ENCODE measurements at places on chromosomes 1 and 21. TPM values are rescaled to one million over a fixed set of nuclear protein-coding genes. Genes with fewer than 3 reads are reported as not detected.

GRCh38 chr1:169113613-169114119 lies 7.2 kb downstream of the ATP1B1 start:
- no peak for DNase-seq

DNA sequence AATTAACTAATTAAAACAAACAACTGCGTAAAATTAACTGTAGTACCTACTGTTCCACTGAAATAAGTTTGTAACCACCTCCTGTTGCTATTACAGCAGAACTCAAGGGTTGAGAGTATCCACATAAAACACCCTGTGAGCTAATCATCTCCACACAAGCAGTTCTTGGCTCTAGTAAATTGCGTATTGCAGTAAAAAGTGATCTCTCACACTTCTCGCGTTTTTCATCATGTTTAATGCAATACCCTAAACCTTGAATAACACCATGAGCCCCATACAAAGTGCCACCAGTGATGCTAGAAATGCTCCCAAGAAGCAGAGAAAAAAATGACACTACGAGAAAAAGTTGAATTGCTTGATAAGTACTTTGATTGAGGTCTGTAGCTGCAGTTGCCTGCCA lies 29.3 kb upstream of the CEP350 start:
- DNase-seq: no peak

- DNase-seq: no peak
Observed at GRCh38 chr1:18637962-18638834, 7.6 kb downstream of the PAX7 start.

DNA sequence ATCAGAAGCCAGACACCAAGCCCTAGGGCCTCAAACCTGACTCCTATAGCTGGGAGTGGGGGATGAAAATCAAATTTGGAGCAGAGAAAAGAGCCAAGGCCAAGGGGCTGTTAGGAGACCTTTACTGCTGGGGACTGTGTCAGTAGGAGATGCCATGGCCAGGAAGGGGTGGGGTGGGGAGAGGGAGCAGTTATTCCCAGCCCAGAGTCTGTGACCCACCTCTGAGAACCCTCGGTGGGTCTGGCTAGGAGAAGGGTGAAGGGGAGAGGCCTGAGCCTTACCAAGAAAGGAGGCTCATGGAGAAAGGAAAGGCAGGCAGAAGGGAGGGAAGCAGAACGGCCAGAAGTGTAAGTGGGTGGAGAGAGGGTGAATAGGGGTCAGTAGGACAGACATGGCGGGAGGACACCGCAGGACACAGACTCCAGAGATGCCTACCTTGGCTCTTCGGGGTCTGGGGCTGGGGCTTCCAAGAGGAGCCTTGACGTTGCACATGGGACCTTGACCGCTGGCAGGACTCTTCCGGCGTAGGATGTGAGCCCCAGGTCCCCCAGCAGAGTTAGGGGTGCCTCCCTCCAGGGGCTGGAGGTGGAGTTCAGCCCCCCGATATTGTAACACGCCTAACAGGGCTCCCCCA lies 1.2 kb downstream of the ADAMTS4 start:
- no peak for DNase-seq

DTL gene
- 0.41 TPM for total RNA-seq

- no peak for DNase-seq
Observed at GRCh38 chr1:226195144-226195543, 8.6 kb upstream of the ACBD3 start.

C1QTNF12 gene
- 5.7 TPM for total RNA-seq

GRCh38 chr1:153697191-153698019 lies 18.9 kb downstream of the NPR1 start:
- peak; percentile 82 for DNase-seq

DNA sequence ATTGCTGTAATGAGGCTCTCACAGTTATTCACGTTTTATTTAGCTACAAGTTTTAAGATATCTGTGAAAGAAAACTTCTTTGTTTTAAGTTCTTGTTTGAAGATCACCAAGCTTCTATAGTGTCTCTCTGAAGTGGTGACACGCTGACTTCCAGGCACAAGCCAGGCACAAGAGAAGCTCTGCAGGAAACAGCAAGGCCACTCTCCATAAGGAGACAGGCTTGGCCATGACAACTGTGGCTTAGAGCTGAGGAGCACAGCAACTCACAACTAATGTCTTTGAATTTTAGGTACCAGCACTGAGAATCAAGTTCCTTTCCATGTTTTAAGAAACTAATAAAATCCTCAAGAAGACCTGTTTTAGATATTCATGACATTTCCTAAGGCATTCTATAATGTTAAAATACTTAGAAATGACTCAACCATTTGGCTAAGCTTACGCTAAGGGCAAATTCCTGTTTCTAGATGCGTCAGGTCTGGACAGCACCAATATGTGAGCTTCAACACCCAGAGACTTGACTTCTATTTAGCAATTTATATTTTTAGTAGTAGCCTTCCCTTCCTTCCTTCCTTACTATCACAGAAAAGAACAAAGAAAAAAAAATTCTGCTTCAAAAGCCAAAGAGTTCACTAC lies 40.2 kb downstream of the APP start:
- no peak for DNase-seq

- DNase-seq: peak; percentile 73
Observed at GRCh38 chr1:46643368-46643775, 24.8 kb downstream of the ATPAF1 start.

GRCh38 chr1:203239081-203239480 lies 9.6 kb upstream of the CHIT1 start:
- no peak for DNase-seq

- no peak for DNase-seq
Observed at GRCh38 chr1:5274527-5274926, 620.1 kb downstream of the AJAP1 start.

- no peak for DNase-seq
Observed at GRCh38 chr1:15771836-15772515, 13.4 kb downstream of the FBLIM1 start.

INAVA gene
- 0.33 TPM for total RNA-seq

PUSL1 gene
- 24.0 TPM for total RNA-seq

DNA sequence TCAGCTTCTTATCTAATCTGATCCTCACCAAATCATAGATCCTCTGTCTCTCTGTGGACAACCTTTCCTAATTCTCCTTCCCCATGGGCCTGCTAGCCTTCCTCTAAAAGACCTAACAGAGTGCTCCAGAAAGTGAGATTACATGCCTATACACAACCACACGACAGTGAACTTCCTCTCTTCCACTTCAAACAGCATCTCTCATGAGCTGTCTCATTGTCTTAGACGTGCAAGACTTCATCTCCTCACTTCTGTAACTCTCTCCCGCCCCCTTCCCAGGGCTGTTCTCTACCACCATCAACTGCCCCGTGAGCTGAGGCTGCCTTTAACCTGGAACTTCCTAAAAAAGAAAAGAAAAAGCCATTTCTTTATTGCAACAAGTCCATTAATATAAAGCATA lies 14.1 kb upstream of the A3GALT2 start:
- no peak for DNase-seq

AZIN2 gene
- 1.5 TPM for total RNA-seq

- DNase-seq: peak; percentile 4
Observed at GRCh38 chr1:24277420-24278169, 41.6 kb upstream of the GRHL3 start.

DNA sequence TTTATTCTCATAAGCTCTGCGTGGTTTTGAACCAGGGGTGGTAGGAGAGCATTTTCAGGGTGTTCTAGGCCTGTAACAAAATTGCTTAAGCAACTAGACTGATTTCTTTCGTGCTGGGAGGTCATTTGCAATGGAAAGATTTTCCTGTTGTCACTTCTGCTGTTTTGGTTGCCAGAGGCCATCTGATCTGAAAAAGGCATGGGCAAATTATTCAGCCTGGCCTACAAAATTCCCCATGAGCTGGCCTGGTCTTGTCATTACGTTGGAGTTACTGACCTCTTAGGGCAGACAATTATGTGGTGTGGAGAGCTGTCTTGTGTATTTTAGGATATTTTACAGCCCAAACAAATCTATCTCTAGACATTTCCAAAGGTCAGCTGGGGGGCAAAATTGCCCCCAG lies 444.4 kb upstream of the DAB1 start:
- no peak for DNase-seq

C1orf115 gene
- 8.6 TPM for total RNA-seq

DNA sequence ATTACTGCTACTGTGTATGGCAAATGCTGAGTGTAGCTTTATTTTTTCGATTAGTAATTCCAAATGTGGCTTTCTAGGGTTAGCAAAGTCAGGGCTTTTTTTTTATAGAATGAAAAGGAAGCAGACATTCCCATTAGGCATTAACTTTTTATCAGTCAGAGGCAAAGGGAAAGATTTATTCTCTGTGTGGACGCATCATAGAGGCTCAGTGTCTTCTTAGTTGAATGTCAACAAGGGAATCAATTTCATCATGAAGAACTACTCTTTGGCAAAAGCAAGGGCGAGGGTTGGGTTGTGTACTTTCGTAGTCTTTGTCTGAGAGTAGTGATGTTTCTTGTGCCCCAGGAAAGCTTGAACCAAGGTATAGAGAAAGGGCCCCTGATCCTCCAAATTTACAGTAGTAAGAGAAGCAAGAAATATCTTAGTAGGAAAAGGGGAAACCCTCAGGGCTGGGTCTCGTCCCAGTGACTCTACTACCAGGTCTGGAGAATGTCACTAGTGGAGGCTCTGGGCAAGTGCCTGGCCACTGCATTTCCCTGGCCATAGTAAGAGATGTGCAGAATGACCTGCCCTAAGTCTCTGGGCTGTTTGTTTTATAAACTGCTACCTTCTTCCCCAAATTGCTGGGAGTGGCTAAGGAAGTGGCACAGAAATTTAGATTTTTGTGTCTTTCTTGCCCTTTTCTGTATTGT lies 30.0 kb upstream of the MACF1 start:
- no peak for DNase-seq

- peak; percentile 80 for DNase-seq
Observed at GRCh38 chr1:66533804-66534740, at the start of gene SGIP1. Gene SGIP1, plus strand, starts transcription at chr1:66534153. Its CDS starts 206 bp downstream, at chr1:66534359.

DNA sequence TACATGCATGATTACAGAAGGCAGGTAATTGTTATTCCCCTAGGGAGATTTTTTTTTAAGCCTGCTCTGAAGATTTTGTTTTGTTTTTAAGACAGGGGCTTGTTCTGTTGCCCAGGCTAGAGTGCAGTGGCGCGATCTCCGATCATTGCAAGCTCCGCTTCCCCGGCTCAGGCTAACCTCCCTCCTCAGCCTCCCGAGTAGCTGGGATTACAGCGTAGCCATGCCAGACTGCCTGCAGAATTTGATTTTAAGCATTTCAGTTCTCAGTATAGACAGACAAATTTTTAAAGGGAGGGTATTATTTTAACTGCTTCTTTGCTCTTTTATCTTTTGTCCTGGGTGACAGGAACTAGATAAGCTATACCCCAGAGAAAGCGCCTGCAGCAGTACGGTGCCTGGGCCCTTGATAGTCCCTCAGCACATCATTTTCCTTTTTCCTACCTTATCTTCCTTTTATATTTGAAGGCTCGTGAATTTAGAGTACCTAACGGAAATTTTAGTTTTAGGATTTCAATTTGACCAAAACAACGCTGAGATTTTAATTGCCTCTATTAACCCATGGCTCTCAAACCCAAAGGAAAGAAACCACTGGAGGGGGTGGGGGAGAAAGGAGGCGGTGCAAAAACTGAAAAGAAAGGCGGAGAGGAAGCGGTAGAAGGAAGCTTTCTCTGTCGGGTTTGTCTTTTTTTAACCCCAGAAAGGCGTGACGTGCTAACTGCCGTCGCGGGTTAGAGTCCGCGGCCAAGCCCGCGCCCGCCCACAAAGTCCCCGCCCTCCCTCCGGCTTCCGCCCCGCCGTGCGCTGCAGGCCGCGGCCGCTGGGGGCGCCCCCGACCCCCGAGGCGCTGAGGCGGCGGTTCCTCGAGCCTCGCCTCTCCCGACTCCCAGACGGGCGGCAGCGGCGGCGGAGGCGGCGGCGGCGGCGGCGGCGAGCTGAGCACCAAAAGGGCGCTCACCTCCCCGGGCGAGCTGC lies at the start of gene EEIG2:
Gene EEIG2, plus strand, starts transcription at position 886 of the 972 bp plus-strand sequence. CDS start 329 bp downstream, outside the sequence.
- DNase-seq: peak; percentile 90

FCRL6 gene
- total RNA-seq: not detected

DNA sequence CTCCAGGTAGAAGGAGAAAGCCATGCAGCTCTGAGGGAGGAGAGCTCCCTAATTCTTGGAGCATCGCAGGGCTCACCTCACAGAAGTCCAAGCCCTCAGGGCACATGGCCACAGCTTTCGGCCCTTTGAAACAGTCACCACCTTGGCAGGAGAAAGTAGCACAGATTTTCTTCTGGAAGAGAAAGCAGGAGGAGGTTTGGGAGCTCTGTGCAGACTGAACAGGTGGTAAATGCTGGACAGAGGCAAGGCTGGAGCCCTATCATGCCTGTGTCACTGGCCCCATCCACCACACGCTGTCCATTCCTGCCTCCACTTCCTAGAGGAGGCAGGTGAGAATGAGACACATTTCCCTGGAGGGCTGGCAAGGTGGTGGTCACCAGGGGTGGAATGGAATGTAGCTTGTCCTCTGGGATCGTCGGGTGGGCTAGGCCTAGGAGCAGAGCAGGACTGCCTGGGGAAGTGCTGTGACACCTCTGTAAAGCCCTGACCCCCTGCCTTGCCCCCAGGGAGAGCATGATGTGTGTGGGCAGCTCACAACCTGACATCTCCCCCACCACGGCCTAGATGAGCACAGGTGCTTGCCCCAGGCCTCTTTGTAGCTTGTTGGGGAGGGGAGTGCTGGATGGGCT lies 2.8 kb upstream of the INPP5B start:
- peak; percentile 56 for DNase-seq

OR2T27 gene
- not detected for total RNA-seq

TMOD4 gene
- not detected for total RNA-seq

- DNase-seq: no peak
Observed at GRCh38 chr1:234601301-234602017, 8.5 kb downstream of the IRF2BP2 start.

CD53 gene
- 25.4 TPM for total RNA-seq

F13B gene
- not detected for total RNA-seq

- no peak for DNase-seq
Observed at GRCh38 chr1:18761948-18762840, 97.3 kb downstream of the TAS1R2 start.

- no peak for DNase-seq
Observed at GRCh38 chr1:11701551-11701961, 10.0 kb downstream of the DRAXIN start.

SERTAD4 gene
- total RNA-seq: 4.3 TPM

- DNase-seq: no peak
Observed at GRCh38 chr1:233299450-233299849, 3.9 kb upstream of the PCNX2 start.

DNA sequence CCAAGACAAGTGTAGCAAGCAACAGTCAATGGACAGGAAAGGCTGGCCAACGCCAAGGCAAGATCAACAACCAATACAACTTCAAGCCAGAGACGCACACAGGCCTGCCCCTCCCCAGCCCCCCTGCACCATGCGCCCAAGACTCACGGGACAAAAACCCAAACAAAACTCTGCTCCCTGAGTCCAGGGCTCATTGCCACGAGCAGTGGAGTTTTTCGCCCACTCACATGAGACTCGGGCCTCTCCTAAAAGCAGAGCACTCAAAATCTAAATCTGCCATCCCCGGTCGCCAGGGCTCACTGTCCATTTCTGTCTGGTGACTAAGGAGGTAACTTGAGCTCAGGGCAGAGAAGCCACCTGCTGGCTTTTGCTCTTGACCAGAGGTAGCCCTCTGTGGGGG lies 174.8 kb downstream of the CLIC6 start:
- DNase-seq: no peak
